Glutamatergic neuron (in vitro differentiated cells): ENCODE measurements at places on chromosomes 7 and 10. TPM values are rescaled to one million over a fixed set of nuclear protein-coding genes. Genes with fewer than 3 reads are reported as not detected.

The DOCK1 gene
- total RNA-seq = 19.7 TPM

The STRIP2 gene
- total RNA-seq = 3.3 TPM

The FANK1 gene
- 0.59 TPM for total RNA-seq

The OPALIN gene
- not detected for total RNA-seq

The WBP1L gene
- total RNA-seq = 29.6 TPM

GRCh38 chr10:59085711-59086502, 90.5 kb upstream of the PHYHIPL start:
- DNase-seq = no peak

GRCh38 chr10:30438021-30438850, 4.3 kb downstream of the MAP3K8 start:
- DNase-seq = no peak

DNA sequence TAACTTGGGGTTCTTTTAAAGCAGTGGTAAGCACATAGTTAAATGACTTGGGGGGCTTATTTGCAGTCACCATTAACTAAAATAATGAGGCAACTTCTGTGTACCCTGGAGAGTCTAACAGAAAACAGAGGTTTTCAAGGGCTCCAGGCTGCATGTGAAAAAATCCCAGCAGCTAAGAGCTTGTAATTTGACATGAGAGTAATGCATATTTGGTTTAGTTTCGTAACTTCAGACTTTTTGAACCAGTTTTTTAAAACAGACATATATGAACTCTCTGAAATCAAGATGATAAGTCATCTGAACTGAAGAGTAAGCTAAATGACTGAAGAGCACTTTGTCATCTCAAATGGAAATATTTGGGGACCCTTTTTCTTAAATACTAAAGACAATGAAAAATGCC, 40.2 kb upstream of the IFRD1 start:
- no peak for DNase-seq

DNA sequence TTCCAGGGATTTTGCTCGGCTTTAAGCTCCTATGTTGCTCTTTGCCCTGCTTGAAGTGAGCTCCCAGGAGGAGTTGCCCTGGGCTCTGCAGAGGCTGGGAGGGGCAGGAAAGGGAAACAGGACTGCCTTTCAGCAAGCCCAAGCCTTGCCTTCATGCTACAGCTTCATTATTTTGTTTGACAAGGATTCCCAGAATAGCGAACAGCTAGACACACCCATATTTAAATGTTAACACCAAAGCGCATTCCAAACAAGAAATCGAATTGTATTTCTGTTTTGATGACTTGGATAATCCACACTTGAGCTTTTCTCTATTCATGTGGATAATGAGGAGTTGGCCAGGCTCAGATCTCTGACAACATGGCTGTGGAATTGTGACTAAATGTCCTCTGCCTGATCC, 6.3 kb downstream of the KIAA1217 start:
- DNase-seq = no peak

DNA sequence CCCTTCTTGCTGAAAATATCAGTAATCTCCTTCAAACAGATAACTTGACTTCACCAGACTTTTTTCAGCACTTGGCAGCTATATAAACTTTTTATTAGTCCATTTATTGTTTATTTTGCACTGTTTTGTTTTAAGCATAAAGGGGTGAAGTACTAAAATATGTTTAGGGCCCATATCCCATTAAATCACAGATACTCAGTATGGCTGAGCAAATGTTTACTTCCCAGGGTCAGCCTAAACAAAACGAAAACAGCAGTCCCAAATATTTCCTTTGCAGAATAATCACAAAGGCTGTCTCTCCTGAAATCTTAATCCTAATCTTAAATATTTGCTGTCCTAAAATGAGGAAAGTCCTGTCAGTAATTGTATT, 649.6 kb downstream of the TNS3 start:
- no peak for DNase-seq

GRCh38 chr10:85624511-85624910, 742.1 kb downstream of the GRID1 start:
- no peak for DNase-seq

DNA sequence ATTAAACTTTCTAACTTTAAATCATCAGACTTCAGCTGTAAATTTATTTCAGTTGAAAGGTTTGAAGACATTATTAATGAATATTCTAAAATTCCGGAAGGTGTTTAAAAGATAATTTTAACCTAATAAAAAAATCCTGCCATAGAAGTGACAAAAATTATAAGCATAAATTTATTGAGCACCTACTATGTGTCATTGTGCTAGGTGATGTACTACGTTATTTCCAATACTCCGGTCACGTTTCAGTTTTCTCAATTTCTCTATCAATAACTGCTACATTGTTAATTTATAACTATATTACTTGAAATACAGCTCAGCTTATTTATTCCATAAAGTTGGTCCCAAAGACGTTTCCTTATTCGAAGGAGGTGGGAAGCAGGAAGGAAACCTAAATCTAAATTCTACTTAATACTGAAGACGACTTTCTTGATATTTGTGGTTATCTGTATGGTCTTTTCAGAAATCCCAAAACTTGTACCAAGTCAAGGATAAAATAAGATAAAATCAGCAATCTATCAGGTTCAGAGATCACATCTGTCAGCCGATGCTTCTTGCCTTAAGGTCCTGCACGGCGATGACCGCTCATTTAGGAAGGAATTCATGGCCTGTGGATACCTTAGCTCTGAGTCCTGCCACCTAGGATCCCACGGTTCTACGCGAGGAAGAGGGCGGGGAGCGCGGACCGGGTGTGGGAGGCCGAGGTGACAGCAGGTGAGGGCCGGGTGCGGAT, 1.2 kb upstream of the ZEB1 start:
- peak; percentile 30 for DNase-seq

DNA sequence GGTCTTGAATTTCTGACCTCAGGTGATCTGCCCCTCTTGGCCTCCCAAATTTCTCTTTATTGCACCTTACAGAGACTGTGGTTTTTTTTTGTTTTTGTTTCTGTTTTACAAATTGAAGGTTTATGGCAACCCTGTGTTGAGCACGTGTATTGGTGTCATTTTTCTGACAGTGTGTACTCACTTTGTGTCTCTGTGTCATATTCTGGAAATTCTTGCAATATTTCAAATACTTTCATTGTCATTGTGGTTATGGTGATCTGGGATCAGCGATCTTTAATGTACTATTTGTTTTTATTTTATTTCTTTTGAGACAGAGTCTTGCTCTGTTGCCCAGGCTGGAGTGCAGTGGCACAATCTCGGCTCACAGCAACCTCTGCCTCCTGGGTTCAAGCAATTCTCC, 89.8 kb downstream of the PRTFDC1 start:
- no peak for DNase-seq

DNA sequence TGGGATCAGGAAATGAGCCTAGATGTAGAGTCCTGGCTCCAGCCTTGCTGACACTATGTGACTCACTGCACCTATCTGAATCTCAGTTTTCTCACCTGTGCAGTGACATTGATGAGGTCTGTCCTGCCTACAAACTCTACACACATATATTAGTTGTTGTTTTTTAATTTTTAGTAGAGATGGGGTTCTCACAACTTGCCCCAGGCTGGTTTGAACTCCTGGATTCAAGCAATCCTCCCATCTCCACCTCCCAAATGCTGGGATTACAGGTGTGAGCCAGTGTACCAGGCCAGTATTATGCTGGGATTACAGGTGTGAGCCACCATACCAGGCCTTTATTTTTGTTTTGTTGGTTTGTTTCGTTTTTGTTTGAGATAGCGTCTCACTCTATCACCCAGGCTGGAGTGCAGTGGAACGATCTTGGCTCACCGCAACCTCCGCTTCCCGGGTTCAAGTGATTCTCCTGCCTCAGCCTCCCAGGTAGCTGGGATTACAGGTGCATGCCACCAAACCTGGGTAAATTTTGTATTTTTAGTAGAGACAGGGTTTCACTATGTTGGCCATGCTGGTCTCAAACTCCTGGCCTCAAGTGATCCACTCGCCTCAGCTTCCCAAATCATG, 11.8 kb upstream of the DDIT4 start:
- DNase-seq = no peak

GRCh38 chr10:104767745-104768144, 126.7 kb downstream of the SORCS3 start:
- no peak for DNase-seq

GRCh38 chr7:158695726-158696452, 8.7 kb downstream of the NCAPG2 start:
- DNase-seq = no peak

- no peak for DNase-seq
Measured at GRCh38 chr10:100847440-100847839, 65.3 kb upstream of the SLF2 start.

DNA sequence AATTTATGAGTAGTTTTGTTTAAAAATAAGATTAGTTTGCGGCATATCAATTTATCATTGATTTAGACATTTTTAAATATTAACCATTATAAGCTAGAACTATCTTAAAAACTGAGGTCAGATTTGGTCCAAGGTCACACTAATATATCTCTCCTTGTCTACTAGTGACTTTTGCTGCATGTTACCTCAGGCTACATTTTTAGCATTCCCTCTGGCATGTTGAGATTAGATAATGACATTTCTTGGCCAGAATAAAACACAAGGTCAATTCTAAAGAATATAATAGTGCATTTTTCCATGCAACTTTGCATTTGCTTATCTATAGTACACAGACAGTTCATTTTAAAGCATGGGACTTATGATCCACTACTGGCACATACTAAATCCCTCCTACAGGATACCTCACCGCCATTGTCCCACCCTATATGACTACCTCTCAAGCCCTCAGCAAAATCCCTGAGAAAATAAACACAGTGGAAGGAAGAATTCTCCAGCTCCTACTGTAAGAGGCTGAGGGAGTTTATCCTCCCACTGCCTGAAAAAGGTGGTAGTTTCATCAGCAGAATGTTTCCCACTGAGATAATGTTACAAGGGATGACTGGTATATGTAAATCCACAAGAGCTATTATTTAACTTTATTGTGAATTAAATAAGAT, 816.4 kb downstream of the GRM8 start:
- no peak for DNase-seq

- DNase-seq = no peak
Measured at GRCh38 chr7:101620991-101621390, 8.1 kb downstream of the MYL10 start.
